IMR-90 (cell line): ENCODE measurements at places on chromosomes 7 and 10. TPM values are rescaled to one million over a fixed set of nuclear protein-coding genes. Genes with fewer than 3 reads are reported as not detected.

GRCh38 chr7:30472081-30472783, 6.4 kb downstream of the NOD1 start:
- no peak overlapping the region for H3K4me3 ChIP-seq
- no peaks in the 10 kb centered on the region for H3K36me3 ChIP-seq
- no peak for DNase-seq
- peaks cover 31% of the 10 kb centered on the region for H3K4me1 ChIP-seq

DNA sequence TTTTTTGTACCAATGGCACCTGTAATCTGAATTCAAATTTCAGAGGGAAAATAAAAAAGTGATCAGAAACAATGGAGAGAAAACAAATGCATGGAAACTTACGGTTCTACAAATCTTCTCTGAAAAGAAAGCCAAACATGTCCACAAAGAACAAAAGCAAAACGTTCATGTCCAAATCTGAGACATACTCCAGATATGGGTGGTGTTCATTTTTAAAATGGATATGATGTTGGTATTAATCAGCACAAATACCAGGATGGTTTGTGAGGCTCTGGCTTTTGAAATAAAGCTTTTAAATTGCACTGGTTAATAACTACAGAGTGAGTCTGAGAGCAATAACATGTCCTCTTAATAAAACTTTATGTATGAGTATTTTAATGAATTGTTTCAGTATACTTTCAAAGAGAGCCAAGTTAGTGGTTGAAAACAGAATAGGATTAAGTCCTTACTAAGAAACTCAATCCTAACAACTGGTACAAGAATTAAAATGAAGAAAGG, 366.4 kb downstream of the INHBA start:
- H3K27me3 ChIP-seq, result no peaks in the 10 kb centered on the region
- no peaks in the 10 kb centered on the region for H3K36me3 ChIP-seq
- no peak for DNase-seq
- H3K27ac ChIP-seq, result no peak overlapping the region
- no peak overlapping the region for H3K4me3 ChIP-seq

SYCE1 gene
- not detected in 2 replicates for total RNA-seq

DNA sequence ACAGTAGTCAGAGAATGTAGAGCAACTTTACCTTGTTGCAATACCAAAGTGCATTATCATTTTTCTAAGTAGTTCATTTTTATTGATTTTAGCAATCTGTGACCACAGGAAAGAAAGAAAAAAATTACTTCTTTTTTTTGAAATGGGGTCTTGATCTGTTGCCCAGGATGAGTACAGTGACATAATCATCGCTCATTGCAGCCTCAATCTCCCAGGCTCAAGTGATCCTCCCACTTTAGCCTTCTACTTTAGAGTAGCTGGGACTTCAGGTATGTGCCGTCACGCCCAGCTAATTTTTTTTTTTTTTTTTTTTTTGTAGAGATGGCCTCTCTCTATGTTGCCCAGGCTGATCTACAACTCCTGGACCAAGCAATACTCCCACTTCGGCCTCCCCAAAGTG, 11.4 kb upstream of the OAT start:
- no peaks in the 10 kb centered on the region for H3K4me1 ChIP-seq
- peaks cover 10% of the 10 kb centered on the region for H3K27me3 ChIP-seq
- DNase-seq, result no peak
- H3K27ac ChIP-seq, result no peak overlapping the region
- no peak overlapping the region for H3K4me3 ChIP-seq

UBTD1 gene
- 21.9 TPM in 2 replicates for total RNA-seq

GRCh38 chr10:2120746-2121145, 383.4 kb upstream of the ADARB2 start:
- no peak overlapping the region for H3K4me3 ChIP-seq
- H3K27ac ChIP-seq, result no peak overlapping the region
- no peaks in the 10 kb centered on the region for H3K4me1 ChIP-seq
- no peak for DNase-seq
- H3K27me3 ChIP-seq, result no peaks in the 10 kb centered on the region

DNA sequence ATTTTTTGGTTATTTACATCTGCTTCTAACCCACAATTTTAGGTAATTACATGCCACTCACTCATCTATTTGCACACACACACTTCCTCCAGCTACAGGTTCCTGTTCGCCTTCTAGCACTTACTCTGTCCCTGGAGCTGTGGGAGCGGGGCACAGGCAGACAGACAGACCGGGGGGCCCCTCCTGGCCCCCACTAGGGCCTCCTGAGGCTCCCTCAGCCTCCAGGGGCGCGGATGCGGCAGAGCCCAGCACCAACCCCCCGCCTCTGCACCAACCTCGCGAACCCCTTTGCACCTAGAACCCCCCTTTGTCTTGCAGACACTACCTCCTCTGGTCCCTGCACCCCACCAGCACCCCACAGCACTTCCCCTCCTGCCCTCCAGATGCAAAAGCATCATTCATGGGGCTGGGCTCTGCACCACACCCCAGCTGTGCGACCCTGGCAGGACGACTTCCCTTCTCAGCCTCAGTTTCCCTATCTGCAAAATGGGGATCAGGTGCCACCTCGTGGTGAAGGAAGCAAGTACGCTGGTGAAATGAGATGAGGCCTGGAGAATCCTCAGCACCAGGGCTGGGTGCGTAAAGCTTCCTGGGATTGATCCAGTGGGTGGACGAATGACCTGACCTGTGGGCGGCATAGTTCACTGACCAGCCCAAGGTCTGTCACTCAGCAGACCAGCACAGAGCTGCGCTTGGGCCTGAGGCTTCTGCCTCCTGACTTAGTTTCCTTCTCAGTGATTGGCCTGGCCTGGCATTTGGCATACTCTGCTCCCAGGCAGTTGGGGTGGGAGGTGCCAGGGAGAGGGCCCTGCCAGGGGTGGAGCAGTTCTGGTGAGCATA, 37.9 kb downstream of the ELFN1 start:
- H3K4me3 ChIP-seq, result no peak overlapping the region
- no peaks in the 10 kb centered on the region for H3K4me1 ChIP-seq
- peaks cover 3% of the 10 kb centered on the region; the same call in 1 of the 2 replicates for H3K27me3 ChIP-seq
- H3K36me3 ChIP-seq, result no peaks in the 10 kb centered on the region
- no peak for DNase-seq
